ENCODE measurements at places on chromosomes 7 and 10.
A peak's percentile ranks its signal among the peaks of the same experiment; 100 is the strongest.

DNA sequence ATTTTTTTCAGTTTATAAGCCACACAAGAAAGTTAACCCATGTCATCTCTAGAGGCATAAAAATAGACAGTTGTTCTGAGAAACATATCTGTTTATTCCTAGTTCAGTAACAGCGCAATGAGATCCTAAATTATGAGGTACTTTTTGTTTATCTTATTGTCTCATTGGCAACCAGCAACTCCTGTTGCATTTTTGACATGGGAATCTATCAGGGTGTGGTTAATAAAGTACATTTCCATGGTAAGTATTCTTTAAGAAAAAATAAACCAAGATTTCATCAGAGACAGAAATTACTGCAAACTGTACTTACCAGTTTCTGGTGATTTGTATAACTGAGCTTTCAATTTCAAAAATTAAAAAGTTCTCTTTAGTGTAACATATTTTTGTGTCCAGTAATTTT lies 9.0 kb downstream of the FAS start:
- no peak for DNase-seq

DNA sequence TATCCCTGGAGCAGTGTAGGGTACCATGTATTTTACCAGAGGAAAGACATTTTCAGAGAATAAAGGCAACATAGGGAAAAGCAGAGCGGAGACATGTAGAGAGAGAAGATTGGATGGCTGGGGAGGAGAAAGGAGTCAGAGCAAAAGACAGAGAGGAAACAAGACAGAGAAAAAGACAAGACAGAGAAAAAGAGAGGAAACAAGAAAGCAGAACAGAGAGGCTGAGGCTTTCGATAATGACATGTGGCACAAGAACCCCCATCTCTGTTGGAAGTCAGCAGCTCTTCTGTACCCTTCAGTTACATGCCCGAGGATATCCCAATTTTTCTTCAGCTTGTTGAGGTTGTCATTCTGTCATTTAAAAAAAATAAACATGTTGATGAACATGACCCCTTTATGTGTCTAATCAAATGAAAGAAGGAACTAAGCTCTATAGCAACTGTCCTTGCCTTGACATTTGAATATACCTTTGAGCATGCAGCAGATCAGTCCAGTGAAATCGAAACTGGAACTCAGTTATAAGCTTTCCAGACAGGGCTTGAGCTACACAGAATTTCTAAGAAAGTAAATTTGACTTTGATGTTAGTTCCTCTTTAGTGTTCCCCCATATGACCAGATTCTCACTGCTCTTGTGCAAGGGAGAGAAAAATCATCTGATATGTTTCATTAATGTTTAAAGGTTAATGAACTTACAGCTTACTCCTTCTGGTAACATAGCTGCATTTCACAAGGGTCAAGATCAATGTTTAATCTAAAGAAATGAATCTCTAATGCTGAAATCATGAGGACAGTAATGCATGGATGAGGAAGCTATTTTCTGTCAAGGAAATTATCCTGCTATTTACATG lies 75.1 kb upstream of the SP4 start:
- DNase-seq, result no peak

GRCh38 chr10:78177491-78178185 lies 144.0 kb downstream of the RPS24 start:
- DNase-seq, result no peak

DNA sequence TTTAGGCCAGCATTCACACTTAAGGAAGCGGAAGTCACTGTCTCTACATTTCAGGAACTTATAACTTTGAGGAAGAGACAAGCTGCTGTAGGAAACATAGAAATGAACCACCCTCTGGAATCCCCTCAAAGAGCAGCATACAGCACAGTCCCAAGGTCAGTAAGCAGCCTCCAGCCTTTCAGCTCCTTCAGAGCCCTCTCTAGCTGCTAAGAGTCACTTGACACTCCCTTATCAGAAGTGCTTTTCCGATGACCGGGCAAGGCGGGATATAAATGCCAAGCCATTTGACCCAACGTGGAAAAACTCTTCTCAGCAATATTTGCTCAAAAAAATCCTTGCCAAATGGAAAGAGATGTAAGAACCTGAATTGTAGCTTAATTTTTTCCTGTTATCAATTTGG lies 1284.3 kb downstream of the XPNPEP1 start:
- no peak for DNase-seq

DNA sequence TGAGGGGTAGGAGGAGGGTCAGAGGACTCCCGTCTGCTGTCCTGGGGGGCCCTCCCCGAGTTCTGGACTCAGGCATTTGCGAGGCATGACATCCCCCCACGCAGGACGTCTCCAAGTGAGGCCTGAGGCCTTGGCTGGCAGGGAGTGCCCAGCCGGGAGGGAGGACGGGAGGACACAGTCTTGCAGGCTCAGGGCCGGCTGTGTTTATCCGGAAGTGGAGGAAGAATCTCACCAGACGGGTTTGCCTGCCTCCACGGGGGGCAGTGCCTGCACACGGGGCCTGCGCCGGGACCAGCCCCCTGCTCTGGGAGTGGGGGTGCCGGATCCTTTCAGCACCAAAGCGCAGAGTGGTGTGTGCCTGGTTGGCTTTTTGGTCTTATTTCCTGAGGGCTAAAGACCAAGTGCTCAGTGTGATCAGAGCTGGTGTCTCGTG lies 10.9 kb downstream of the PWWP2B start:
- no peak for DNase-seq

GRCh38 chr7:82578430-82578829 lies 134.9 kb upstream of the CACNA2D1 start:
- no peak for DNase-seq

GRCh38 chr7:133401225-133401624 lies 148.3 kb downstream of the EXOC4 start:
- no peak for DNase-seq

GRCh38 chr7:90666186-90666585 lies 70.1 kb downstream of the CDK14 start:
- no peak for DNase-seq

- DNase-seq, result no peak
Observed at GRCh38 chr10:35572583-35572982, 32.6 kb upstream of the GJD4 start.

- no peak for DNase-seq
Observed at GRCh38 chr7:133207687-133208086, 45.2 kb upstream of the EXOC4 start.

DNA sequence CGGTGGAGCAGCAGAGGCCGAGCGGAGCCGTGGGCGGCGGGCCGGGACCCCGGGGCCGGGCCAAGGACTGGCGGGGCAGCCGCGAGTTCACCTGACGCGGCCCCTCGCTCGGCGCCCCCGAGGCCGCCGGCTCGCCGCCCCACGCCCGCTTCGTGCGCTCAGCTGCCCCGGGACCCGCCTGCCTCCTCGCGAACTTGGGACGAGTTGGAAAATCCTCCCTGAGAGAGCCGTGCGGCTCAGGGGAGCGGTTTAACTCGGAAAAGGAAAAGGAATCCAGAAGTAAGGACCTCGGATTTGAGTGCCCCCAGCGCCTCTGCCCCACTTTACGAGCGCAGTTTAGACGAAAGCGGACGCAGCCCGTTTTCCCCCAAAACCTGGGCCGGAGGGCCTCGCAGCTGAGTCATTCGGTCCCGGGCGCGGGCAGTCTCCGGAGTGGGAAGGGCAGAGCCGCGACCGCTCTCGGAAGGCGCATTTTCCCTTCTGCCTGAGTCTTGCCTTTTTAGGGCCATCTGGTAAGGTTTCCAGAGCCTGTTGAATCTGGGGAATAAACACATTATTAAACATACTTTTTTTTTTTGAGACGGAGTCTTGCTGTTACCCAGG lies 744 bp downstream of the CREM start:
- peak; percentile 48 for DNase-seq

DNA sequence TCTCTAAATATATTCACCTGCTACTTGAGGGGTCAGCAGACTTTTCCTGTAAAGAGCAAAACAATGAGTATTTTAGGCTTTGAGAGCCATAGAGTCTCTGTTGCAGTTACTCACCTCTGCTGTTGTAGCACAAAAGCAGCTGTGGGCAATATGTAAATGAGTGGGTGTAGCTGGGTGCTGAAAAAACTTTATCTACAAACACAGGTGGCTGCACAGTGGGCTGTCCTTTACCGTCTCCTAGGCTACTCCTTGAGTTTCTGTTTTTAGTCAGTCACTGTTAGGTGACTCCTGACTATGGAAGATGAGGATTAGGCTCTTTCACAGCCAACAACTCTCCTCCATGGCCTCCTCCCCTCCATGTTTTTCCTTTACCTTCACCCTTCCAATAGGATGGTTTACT lies 286.1 kb upstream of the C7orf33 start:
- DNase-seq, result no peak

DNA sequence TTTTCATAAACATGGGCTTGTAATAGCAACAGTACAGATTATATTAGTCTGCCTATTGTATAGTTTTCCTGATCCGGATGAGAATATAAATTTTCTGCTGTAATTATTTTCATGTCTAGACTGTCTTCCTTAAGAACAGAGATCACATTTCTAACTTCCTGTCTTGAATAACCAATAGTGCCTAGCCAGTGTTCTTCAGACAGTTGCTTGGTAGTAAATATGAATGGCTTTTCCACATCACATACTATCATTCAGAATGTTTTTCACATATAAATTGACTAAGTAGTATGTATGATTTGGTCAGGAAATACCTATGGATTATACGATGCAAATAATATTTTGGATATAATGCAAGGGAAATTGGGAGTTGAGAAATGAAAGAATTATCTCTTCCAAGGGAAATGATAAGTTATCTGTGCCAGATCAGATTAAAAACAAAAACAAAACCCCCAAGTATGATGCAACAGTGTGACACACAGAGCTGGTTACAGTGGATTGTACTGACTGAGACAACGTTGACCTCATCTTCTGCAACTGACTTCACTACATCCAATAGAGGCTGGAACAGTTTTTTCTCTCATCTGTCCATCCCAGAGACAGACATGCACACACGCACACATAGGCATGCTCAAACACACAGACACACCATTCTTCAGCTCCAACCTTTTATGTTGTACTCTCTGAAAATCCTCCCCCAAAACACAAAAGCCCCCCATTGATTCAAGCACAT lies 16.4 kb downstream of the ITGA8 start:
- no peak for DNase-seq

GRCh38 chr10:133307776-133308420 lies 774 bp downstream of the TUBGCP2 start:
- peak; percentile 78 for DNase-seq

GRCh38 chr7:158268816-158269535 lies 318.6 kb downstream of the PTPRN2 start:
- no peak for DNase-seq

DNA sequence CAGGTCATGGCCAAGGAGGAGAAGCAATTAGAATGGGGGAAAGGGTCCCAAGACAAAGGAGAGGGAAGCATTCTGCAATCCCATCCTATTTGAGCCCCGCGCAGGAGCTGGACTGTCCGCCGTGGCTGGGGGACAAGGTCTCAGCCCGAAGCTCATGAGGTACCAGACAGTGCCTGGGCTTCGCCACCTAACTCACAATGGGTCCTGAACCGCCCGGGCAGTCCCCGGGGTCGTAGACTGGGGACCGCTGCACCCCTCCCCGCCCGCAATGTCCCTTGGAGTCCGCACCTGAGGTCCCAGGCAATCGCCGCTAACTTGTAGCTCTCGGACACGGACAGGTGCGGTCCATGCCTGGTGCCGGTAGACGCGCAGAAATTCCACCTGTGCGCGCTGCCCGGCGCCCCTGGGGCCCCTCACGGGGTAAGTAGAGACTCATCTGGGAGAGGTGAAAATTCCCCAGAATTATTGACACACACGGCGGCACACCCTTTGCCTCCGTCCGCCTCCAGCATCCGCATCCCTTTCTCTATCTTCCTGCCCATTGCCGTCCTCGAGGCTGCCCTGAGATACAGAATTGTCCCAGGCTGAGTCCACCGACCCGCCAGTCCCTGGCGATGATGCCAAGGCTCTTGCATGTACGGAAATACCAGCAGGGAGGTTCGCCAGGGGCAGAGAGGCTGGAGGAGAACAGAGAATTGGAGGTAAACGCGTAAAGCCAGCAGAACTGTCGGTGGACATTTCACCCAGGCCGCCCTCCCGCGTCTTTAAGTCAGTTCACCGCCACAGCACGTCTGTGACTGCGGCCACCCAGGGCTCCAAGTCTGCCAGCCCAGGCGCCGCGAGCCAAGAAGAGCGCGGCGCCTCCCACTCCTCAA lies 1.8 kb downstream of the CHRM2 start:
- DNase-seq, result peak; percentile 24

- DNase-seq, result no peak
Observed at GRCh38 chr10:21831986-21832820, 171.3 kb downstream of the DNAJC1 start.

DNA sequence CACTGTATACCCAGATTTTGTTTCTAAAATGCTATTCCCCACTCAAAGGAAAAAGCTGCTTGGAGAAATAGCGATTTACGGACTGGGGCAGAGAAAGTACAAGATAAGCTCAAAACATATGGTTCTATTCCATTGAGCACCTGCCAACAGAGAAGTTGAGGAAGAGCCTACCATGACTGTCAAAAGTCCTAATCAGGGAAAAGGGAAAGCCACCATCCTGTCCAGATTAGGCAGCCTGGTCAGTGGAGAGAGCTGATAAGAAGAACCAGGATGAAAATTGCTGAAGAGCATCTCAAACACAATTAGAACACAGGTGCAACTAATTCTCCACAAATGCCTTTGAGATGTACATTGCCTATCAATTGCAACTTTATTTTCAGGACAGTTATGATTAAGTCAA lies 104.1 kb downstream of the MYOF start:
- DNase-seq, result no peak

DNA sequence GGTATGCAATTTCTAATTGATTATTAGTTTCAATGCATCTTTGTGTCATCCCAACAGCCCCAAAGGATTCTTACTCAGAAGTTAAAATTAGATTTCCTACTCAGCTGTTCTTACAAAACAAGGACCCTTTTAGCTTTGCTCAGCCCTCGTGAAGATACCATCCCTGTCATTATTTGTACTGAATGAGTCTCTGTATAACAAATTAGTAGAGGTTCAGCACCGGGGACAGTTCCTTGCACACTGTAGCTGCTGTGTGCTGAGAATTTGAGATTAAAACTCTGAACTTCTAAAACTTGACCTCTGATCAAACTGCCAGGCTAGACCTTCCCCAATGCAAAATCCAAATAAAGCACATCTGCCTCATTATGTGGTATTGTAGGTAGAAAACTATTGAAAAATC lies 299.1 kb downstream of the LHFPL3 start:
- DNase-seq, result peak; percentile 17

DNA sequence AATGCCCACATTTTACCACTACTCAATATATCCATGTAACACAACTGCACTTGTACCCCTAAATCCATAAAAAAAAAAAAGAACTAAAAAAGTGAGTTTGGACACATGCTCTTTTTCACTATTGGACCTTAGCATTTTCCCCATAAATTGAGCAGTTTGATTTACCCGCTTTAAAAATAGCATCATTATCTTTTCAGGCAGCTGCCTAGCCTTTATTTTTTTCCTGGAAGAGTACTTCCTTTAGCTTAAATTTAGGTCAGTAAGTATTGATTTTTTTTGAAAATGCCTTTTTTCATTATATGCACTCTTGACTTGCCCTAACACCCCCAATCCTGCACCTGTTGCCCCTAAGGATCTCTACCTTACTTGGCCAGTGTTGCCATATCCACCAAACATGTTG lies 5.3 kb upstream of the NT5C3A start:
- DNase-seq, result no peak

Data from BE2C (cell line).